ENCODE measurements at places on chromosomes 6 and 20.

- DNase-seq = no peak
Measured at GRCh38 chr6:53199156-53199555, 50.5 kb upstream of the GCM1 start.

- no peak for DNase-seq
Measured at GRCh38 chr6:20696676-20697075, 162.4 kb downstream of the CDKAL1 start.

GRCh38 chr20:38181207-38181801 lies 16.2 kb upstream of the TGM2 start:
- no peak for DNase-seq

- no peak for DNase-seq
Measured at GRCh38 chr20:53174454-53174853, 202.3 kb downstream of the TSHZ2 start.

GRCh38 chr6:167396659-167397490 lies 72.0 kb downstream of the TTLL2 start:
- DNase-seq = no peak

DNA sequence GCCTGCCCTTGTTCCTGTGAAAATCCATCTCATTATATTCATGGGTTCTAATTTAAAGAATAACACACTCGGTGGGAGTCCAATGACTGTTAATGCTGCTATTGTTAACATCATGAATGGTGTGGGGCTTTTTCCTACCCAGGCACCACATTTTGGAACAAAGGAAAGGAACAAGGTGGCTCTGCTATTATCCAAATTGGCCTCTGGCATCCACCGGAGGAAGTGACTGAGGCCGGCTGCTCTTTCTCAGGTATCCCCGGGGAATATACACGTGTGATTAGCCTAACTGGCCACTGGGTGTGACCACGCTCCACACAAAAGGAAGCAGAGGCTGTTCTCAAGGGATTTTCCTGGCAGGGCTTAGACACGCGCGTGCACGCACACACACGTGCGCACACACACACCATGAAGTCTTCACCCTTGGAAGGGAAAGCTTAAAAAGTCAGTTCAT lies 601.2 kb upstream of the ARID1B start:
- DNase-seq = no peak

- no peak for DNase-seq
Measured at GRCh38 chr6:24554474-24554873, 59.7 kb downstream of the ALDH5A1 start.

DNA sequence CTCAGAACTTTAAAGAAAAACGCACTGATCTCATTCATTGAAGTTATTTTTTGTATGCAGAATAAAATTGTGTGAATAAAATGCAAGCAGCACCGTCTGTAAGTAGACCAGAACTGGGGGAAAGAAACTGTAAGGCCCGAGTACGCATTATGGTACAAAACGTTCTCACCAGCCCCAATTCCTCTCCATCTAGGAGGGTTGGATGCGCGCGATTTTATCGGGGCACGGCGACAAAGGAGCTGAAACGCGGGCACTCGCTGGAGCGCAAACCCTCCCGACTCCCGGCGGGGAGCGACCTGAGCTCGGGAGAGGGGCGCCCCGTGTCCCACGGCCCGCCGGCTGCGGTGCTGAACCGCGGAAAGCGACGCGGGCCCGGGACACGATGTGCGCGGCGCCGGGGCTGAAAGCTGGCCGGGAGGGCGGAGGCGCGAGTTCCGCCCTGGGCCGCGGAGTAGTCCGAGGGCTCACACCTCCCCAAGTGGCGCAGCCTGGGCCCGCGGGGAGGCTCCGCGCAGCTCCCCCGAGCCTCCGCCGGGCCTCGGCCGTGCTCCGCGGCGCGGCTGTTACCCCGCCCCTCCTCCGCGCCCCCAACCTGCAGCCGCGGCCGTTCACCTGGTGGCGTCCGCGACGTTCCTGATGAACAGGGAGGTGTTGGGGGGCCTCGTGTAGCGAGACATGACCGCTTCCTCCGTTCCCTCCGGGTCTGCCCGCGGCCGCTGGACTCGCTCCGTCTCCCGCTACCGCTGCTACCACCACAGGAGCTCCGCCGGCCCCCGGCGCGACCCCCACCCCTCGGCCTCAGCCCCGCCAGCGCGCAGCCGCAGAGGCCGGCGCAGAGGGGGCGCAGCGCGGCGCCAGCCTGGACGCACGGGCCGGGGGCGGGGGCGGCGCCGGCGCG lies at the start of gene SRSF12:
TSS of gene SRSF12 (minus strand) at position 861 of the 898 bp plus-strand sequence. CDS start at position 677, 184 bp downstream.
- DNase-seq = no peak

GRCh38 chr6:50998905-50999304 lies 180.2 kb downstream of the TFAP2B start:
- no peak for DNase-seq

DNA sequence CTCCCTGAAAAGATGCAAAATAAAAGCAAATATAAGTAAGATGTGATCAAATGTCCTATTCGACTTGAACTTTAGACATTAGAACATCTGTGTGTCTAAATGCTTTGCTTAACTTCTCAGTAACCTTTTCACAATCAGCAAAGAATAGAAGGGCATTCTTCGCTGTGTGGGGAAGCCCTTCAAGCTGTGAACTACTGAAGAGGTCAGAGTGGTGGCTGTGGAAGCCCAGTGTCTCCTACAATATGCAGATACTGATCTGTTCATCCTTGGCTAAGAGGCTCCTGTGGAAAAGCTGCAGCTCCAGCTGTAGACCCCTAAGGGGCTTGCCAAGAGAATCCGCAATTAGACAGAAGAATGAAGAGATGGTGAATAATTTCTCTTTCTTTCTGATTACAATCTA lies 400.3 kb upstream of the SASH1 start:
- no peak for DNase-seq

DNA sequence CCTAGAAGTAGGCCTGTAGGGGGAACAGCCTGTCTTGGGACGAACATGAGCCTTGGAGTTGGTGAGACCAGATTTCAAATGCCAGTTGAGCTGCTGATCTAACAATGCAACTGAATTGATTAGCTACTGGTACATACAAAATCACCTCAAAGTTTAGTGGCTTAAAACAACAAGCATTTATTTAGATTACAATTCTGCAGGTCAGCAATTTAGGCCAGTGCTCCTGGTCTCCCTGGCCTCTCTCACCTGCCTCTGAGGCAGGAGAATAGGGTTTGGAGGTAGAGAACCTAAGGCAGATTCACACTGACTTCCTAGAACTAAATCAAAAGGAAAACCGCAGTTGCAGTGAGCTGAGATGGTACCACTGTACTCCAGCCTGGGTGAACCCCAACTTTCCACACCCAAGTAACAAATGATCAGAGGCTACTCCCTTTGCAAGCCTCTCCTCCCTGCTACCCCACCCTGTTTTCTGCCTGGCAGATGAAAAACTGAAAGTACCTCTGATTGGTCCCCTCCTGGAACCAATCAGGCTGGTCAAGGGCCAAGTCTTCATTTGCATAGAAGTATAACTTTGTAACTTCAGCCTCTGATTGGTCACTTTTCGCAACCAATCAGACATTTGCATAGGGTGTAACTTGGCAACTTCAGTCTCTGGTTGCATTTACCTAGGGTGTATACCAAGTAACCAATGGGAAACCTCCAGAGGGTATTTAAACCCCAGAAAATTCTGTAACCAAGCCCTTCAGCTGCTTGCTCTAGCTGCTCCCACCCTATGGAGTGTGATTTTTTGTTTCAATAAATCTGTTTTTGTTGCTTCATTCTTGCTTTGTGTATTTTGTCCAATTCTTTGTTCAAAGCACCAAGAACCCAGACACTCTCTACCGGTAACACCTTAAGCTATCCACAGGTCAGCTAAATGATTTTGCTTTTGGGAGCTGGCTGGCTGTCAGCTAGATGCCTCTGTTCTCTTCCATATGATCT lies 8.1 kb upstream of the UBR2 start:
- no peak for DNase-seq

DNA sequence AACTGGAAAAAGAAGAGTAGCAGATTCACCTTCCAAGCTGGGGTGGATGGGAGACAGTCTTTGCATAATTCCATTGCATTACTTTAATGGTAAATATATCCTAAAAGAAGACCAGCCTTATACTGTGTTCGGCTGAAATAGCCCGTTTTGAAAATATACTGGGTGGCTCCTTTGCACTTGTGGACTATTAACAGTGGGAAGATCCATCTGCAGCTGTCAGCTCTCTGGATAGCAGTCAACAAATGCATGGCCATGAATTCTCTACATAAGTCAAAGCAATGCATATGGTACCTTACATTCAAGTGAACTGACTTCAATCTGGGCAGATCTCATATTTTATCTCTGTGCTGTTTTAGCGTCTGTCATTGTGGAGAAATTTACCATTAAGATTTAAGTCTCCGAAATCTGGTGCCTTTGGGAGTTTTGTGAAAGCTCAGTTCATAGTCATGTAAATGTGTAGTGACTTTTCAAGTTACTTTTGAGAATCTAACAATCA lies 400.6 kb upstream of the RNF217 start:
- no peak for DNase-seq

GRCh38 chr6:168134560-168135201 lies 55.7 kb upstream of the FRMD1 start:
- no peak for DNase-seq

GRCh38 chr6:137493218-137494038 lies 766 bp downstream of the OLIG3 start:
- no peak for DNase-seq

- DNase-seq = no peak
Measured at GRCh38 chr6:150098155-150098554, 29.2 kb upstream of the ULBP3 start.

DNA sequence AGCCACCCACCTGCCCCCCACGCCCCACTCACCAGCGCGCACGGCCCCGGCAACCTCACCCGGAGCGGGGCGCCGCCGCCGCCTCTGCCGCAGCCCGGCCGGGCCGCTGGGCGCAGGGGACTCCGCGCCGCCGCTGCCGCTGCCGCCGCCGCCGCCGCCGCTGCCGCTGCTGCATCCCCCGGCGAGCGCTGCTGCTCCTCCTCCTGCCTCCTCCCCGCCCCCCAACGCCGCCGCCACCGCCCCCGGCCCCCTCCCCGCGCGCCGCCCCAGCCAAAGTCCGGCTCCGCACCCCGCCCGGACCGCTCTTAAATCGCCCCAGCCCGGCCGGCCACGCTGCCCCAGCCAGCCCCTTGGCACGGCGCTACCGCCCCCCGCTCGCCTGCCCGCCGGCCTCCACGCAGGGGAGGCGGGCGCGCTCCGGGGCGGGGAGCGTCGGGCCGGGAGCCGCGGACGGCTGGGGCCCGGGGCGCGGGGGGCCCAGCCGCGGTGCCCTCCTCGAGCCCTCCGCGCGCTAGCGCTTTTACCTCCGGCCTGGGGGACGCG lies at the start of gene SULF2:
TSS of gene SULF2 (minus strand) at position 171 of the 543 bp plus-strand sequence. CDS start 28,118 bp downstream, outside the sequence.
- DNase-seq = no peak

DNA sequence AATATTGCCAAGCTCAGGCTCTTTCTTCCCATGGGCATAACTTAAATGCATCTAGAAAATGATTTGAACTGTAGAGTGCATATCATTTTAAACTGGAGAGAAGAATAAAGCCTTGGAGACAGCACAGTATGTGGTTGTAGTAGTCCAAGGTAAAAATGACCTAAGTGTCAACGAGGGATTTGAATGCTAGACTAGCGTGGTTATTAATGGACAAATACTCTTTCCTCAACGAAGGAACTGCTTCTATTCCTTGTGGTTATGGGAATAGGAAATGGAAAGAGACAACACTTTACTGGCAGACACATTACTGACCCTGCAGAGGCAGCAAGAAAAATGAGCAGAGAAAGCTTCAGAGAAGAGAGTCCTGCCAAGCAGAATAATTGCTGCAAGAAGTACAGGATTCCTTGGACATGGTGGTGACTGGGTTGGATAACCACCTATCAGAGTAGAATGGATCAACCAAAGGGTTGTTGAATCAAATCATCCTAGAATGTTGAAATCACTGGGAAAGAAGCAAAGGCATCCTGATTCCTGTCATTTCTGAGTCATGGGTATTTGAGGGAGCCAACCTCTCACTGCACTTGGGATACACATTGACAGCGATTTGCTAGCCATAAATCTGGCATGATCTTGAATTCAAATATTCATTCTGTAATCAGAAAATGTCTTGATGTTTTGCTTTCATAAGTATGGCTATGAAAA lies 258.1 kb upstream of the EPHA7 start:
- no peak for DNase-seq

All from thoracic aorta (tissue), 2 donors.